ENCODE measurements at places on chromosomes 1 and 21. TPM values are rescaled to one million over a fixed set of nuclear protein-coding genes. Genes with fewer than 3 reads are reported as not detected.

Gene F5
- total RNA-seq, result 0.72 TPM

Gene OR2AK2
- total RNA-seq, result not detected

Gene NEK2
- 28.7 TPM for total RNA-seq

Gene AVPR1B
- not detected for total RNA-seq

Gene BNIPL
- 0.33 TPM for total RNA-seq

Gene PDE9A
- total RNA-seq, result 0.28 TPM

Gene TAL1
- 0.05 TPM for total RNA-seq

Gene CLDN14
- total RNA-seq, result 11.2 TPM

Gene NAXE
- 77.0 TPM for total RNA-seq

Gene PTPN14
- 2.0 TPM for total RNA-seq

Gene HSPA6
- 1.6 TPM for total RNA-seq

Gene CD1B
- total RNA-seq, result not detected

Gene PPP1R8
- 47.2 TPM for total RNA-seq

Gene SERINC2
- total RNA-seq, result 0.54 TPM

Gene FCRL2
- 0.36 TPM for total RNA-seq

Gene SLAMF9
- not detected for total RNA-seq

Gene DCST1
- total RNA-seq, result not detected

Gene CHIT1
- 1.1 TPM for total RNA-seq

Gene APOBEC4
- not detected for total RNA-seq

Gene C8B
- not detected for total RNA-seq

Gene IL10
- total RNA-seq, result 0.67 TPM

Gene GBP5
- total RNA-seq, result 0.56 TPM

Gene TRAF3IP3
- 62.6 TPM for total RNA-seq

Gene AIM2
- total RNA-seq, result 8.9 TPM

Gene IFNAR2
- 57.7 TPM for total RNA-seq

Gene SCCPDH
- 24.2 TPM for total RNA-seq

Gene FNDC5
- not detected for total RNA-seq

Gene POGK
- total RNA-seq, result 34.6 TPM

Gene TENT5C
- 1.6 TPM for total RNA-seq

Gene CELA3A
- 9.0 TPM for total RNA-seq

Gene CRP
- 0.54 TPM for total RNA-seq

Gene RAB42
- total RNA-seq, result 0.72 TPM

Gene HSD3B1
- total RNA-seq, result not detected

Gene HPCA
- total RNA-seq, result not detected

Gene SNX7
- total RNA-seq, result 0.31 TPM

Gene KNCN
- not detected for total RNA-seq

Gene ZSWIM5
- total RNA-seq, result 0.74 TPM

Gene OPTC
- not detected for total RNA-seq

Gene FCGR1A
- total RNA-seq, result not detected

Gene CSF3R
- total RNA-seq, result not detected

Gene MIXL1
- 0.40 TPM for total RNA-seq

Gene GPR25
- total RNA-seq, result not detected

Gene ADCY10
- total RNA-seq, result not detected

Gene ARMH1
- total RNA-seq, result 18.1 TPM

Gene CNTN2
- not detected for total RNA-seq

Gene ACKR1
- 0.35 TPM for total RNA-seq

Gene FNDC10
- 1.0 TPM for total RNA-seq

Gene PIAS3
- 10.1 TPM for total RNA-seq

Gene RHBDL2
- total RNA-seq, result not detected

Gene GSTM5
- total RNA-seq, result 0.40 TPM

Gene LCE1C
- total RNA-seq, result 0.77 TPM

Gene MAP10
- 4.4 TPM for total RNA-seq

Gene CELA2B
- total RNA-seq, result not detected

Gene HUNK
- not detected for total RNA-seq

Gene RNF186
- total RNA-seq, result not detected

Gene NBPF12
- 7.3 TPM for total RNA-seq

Gene NHLH1
- total RNA-seq, result 0.80 TPM

Gene SPTA1
- total RNA-seq, result 0.13 TPM
